GM23338 (cell line): ENCODE measurements at places on chromosomes 3 and 15. TPM values are rescaled to one million over a fixed set of nuclear protein-coding genes. Genes with fewer than 3 reads are reported as not detected.

The PLCD1 gene
- total RNA-seq, result 21.3 and 24.4 TPM in 2 replicates

The ATP8B4 gene
- total RNA-seq, result 0.24 and 4.5 TPM in 2 replicates

DNA sequence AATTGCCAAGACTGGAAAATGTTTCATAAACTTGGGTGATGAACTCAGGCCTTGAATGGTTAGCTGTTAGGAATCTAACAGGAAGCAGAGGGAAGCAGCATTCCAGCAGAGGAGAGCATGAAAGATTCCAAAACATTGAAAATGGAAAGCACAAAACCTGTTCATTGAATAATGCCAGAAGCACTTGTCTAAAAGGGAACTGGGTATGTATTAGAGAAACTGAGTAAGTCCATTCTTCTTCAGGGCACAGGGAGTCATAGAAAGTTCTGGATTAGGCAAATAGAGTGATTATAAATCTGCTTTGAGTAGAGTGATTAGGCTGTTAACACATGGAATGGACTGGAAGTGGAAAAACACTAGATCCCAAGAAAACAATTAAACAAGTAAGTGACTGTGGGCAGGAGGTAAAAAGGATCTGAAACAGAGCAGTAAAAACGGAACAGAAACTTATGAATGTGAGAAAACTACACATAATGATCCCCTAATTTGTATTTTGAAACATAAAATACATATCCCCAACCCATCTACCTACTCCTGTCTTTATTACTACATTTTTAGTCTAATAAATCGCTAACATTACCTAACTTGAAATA, 343.4 kb downstream of the TBC1D5 start:
- no peak for DNase-seq

DNA sequence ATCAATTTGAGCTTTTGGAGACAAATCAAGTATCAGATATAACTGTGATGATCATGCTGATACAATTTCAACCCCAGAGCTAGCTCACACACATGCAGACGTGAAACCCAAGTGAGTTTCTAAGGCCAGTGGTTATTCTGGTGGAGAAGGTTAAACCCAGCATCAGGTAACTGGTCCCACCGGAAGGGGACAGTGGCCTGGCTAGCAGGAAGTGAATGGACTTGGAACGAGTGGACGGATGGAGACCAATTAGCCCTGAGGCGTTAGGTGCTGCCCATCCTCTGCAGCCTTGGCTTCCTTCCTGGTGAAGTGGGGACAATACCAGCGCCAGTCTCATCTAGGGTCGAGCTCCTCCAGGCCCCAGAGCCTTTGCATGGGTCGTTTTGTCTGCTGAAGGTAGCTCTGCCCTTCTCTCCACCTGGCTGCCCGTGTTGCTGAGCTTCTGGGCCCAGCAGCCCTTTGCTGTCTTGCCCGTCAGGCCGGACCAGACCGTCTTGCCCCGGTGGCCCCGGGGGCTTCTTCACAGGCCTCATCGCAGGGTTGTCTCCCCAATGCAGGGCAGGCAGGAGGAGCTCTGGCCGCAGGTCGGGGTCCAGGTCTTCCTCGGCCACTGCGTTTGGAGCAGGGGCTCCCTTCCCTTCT, 915 bp upstream of the KCTD6 start:
- DNase-seq, result no peak

- no peak for DNase-seq
These were observed 377.7 kb upstream of the AGTR1 start for GRCh38 chr3:148319960-148320359.

DNA sequence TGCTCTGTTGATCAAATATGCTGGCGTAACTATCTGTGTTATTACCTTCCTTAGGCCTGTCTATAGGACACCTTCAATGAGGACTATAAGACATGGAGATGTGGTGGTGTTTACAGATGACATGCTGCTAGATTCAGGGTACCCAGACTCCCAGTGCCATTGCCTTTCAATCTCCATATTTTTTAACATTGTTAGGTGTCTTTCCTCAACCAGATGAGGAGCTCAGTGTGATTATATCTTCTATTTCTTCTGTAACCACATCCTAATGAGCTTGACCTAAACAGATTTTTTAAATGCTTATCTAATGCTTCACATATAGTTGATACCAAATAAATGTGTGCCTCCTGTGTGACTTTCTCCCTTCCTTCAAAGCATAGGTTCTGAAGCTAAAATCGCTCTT, 730.1 kb upstream of the NR2F2 start:
- DNase-seq, result no peak

DNA sequence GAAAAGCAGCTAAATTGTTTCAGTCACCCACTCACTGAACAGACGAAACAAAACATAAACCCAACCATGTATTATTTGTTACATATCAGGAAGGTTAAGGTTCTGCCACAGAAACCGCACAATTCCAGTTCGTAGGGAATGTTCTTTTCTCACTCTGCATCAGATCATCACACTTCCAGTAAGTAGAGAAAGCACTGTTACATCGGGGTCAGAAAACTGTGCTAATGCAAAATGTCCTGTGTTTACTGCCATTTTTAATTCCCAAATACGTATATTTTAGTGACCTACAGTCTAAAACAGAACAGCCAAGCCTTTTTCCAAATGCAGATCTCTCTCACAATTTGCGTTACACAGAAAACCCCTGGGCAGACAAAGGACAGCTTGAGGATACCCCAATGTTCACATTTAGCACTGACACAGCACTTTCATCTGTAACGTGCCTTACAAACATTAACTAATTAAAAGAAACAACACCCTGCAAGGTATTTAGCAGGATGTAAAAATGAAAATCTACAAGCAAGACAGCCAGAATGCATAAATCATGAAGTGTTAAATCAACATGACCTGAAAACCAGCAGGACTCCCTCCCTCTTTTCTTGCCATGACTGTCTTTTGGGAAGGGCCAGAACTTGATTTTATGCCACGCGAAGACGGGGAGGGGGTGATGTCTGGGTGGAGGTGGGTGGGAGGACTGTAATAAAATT, 34.8 kb upstream of the SKIL start:
- no peak for DNase-seq

GRCh38 chr15:31561156-31561555, 234.5 kb downstream of the KLF13 start:
- peak; percentile 33 for DNase-seq

DNA sequence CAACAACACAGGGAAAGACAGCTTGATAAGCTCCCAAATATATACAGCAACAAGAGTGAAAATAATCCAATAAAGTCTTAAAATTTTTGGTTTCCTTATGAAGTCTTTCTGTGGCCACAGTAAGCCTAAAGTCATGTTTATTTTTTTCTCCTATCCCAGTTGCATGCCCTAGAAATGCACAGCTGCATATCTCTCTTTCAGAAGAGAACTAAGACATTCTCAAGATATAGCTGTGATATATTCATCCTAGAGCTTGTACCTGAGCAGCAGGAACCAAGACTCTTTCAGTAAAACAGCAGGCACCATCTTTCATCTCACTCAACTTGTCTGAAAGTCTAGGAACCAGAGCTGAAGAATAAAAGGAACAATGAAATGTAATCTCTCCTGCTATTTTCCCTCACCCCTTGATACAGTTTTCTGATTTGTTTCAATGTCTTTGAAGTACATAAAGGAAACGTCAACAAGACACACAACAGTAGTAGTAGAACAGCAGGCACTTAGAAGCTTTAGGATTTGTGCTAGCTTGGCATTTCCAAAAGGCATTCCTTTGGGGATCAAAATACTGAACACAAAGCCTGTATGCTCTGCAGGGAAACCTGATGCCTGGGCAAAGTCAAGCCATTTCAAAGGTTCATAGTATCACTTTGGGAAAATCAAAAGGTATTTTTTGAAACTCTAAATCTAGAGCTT, 536.8 kb downstream of the PYDC2 start:
- DNase-seq, result peak; percentile 4
